Inflammatory macrophage treated with lipopolysaccharide for 1 hour (primary cell): ENCODE measurements at places on chromosomes 5 and 9.
A peak's percentile ranks its signal among the peaks of the same experiment; 100 is the strongest.

GRCh38 chr5:164392531-164392930 is 887.1 kb downstream of the MAT2B start:
- DNase-seq: no peak

GRCh38 chr5:73831066-73831465 is 205.1 kb downstream of the ARHGEF28 start:
- DNase-seq: no peak

- no peak for DNase-seq
Measured at GRCh38 chr9:6000955-6001354, 14.5 kb downstream of the RANBP6 start.

- no peak for DNase-seq
Measured at GRCh38 chr5:77843570-77844372, 67.6 kb upstream of the TBCA start.

DNA sequence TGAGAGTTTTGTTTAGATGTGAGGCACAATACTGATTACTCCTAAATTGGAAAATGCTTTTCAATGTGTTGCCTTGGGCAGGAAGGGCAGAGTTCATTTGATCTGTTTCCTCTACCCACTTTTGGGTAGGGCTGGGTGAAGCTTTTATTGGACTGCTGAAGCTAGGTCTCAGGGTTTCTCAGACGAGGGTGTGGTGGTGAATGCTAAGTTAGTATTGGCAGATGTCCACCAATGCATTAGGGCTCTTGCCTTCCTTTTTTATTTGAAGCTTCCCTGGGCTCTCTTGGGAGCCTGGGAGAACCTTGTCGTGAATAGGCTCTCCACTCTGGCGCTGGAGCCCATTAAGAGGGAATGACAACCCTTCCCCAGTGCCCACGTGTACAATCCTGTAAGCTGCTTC is 23.1 kb downstream of the SPTAN1 start:
- no peak for DNase-seq

DNA sequence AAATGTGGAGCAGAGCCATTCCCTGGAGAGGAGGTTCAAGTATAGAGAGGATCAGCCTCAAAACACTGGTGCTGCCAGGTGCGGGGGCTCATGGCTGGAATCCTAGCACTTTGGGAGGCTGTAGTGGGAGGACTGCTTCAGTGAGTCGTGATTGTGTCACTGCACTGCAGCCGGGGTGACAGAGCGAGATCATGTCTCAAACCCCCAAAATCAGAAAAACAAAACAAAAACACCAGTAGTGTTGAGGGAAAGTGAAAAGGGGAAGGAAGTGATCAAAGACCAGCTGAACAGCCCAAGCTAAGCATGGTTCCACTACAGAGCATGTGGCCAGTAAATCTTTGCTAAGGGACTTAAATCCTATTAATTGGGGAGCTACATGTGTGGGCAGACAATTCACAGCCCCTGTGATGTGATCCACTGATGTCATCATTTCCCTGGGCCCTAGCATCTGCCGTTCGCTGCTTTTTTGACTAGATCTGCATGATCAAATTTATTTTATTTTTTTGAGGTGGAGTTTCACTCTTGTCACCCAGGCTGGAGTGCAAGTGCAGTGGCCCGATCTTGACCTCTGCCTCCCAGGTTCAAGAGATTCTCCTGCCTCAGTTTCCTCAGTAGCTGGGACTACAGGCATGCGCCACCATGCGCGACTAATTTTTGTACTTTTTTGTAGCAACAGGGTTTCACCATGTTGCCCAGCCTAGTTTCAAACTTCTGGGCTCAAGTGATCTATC is 2.7 kb upstream of the PCBD2 start:
- peak; percentile 49 for DNase-seq

DNA sequence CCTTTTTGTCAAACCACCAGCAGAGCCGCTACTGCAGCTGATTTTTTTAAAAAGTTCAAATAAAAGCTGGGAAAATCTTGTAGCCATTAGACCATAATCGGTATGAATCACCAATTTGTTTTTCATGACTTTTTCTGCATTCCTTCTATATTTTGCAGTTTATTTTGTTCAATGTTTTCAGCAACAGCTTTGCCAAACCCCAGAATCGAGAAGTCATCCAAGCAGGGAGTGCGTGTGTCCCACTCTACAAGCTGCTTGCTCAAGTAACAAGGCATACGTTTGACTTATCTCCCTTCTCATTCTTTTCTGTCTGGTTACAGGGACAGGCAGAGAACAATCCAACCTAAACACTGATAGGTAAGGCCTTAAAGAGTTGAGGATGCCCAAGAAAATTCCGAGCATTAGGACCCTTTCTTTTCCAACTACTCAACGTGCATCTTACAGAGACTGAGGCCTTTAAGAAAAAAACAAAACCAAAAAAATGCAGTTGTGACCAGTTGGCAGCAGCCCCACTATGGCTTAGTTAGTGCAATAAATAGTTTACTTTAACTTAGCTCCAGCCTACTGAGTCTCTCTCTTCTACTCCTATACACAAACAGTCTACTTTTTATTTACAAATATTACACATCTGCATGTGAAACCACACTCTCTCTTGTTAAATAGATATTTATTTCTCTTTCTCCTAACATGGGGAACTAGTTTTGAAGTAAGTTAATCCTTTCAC is 134.7 kb upstream of the SLIT3 start:
- no peak for DNase-seq

DNA sequence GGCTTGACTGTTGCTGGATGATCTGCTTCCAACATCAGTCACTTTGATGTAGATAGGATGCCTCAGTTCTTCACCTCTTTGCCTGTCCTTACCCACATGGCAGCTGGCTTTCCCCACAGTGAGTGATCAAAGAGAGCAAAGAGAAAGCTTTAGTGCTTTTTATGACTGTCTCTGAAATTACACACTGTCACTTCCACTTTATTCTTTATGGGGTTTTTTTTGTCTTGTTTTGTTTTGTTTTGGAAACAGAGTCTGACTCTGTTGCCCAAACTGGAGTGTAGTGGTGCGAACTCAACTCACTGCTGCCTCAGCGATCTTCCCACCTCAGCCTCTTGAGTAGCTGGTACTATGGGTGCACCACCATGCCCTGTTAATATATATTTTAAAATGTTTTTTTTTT is 32.4 kb upstream of the C5orf24 start:
- DNase-seq: peak; percentile 31

DNA sequence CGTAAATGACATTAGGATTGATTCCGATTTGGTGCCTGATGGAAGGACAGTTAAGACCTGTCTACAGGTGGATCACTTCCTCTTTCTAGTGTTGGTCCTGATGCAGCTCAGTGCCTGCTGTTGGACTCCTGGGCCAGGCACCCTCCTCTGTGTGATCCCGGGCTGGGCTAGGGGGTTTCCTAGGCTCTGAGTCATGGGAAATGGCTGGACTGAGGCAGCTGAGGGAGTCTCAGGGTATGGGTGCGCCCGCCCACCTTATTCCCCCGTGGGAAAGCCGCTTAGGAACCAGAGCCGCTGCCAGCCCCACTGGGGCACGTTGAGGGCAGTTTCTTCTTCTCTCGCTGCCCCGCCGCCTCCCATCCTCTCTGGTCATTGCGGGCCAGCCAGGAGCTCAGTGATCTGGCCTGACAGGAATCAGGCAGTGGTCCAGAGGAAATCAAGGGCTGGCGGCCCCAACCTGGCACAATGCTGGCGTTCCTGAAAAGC is 12.9 kb downstream of the TCF7 start:
- peak; percentile 56 for DNase-seq

DNA sequence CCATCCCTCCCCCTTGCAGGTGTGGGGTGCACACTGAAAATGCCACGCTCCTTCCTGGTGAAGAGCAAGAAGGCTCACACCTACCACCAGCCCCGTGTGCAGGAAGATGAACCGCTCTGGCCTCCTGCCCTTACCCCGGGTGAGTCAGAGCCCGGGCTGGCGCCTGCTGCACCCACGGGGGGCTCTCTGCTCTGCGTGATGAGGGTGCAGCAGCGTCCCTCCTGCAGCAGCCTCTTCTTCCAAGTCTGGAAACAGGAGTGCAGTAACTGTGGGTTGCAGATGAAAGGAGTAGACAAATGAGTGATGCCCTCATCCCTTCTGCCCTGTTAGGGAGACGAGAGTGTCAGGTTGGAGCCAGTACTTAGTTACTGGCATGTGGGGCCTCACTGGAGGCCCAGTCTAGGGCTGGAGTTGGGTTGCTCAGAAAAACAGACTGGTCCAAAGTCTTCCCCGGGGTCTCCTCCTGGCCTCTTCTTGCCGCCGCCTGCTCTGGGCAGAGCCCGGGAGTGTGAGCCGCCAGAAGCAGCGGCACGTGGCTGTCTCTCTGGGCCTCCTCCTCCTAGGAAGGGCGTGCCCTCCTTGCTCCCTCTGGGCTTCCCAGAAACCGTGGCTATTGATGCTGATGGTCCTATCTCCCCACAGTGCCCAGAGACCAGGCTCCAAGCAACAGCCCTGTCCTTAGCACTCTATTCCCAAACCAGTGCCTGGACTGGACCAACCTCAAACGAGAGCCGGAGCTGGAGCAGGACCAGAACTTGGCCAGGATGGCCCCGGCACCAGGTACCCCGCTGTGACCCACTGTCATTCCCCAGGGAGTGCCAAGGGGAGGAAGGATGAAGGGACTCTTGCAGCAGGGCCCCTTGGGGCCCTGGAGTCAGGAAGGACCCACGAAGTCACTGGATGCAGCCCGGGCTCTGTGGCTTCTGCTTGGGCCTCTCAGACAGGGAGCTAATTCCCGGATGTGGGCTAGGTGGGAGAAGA is 8.4 kb downstream of the GFI1B start:
- DNase-seq: no peak

- no peak for DNase-seq
Measured at GRCh38 chr5:158273035-158273434, 414.1 kb upstream of the CLINT1 start.

DNA sequence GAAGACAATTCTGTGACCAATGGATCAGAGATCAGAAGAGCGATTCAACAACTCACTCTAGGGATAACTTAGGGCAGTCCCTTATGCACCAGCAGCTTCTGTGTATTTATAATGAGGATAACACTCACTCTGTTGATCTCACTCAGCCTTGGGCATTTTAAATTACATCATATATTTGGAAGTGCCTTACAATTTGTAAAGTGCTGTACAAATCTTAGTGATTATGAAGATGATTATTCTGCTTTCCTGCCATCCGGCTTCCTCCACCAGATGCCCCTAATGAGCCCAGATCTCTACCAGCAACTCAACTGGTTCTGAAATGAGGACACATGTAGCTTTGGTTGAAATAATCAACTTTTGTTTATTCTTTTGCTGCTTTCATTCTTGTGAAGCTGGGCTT is 105.3 kb downstream of the PCSK1 start:
- no peak for DNase-seq

DNA sequence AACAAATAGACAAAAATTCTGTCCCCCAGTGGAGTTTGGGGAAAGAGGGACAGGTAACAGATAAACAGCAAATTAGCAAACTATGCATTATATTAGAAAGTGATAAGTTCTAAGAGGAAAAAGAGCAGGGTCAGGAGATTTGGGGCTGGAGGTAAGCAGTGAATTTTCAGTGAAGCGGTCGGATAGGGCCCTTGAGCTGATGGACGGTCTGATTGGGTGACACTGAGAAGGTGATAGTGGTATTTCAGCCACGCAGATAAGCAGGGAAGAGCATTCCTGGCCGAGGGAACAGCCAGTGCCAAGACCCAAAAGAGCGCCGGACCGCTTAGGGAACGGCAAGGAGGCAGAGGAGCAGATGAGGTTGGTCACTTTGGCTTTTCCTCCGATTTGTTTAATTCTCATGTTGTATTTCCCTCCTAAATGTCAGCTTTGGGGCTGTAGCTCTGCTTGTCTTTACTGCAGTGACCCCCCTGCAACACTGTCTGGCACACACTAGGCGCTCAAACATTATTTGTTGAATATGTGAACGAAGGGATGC is 1.1 kb upstream of the PTPN3 start:
- DNase-seq: no peak

DNA sequence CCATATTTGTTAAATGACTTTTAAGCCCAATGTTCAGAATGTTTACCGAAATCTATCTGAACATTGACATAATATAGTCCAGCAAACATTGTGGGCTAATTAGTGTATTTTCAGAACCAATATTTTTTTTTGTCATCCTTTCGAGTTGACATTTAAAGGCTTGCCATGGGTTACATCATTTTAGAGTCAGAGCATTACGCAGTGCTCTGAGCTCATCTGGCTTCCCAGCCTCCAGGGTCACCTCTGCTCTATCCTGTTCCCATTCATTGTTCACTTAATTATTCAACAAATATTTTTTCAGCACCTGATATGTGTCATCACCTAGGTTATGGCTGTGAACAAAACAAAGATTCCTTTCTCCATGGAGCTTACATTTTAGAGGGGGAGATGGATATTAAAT is 80.2 kb downstream of the SREK1 start:
- DNase-seq: no peak

GRCh38 chr5:65778126-65778525 is 56.1 kb downstream of the NLN start:
- no peak for DNase-seq

- DNase-seq: no peak
Measured at GRCh38 chr5:133890776-133891280, 77.6 kb downstream of the C5orf15 start.

DNA sequence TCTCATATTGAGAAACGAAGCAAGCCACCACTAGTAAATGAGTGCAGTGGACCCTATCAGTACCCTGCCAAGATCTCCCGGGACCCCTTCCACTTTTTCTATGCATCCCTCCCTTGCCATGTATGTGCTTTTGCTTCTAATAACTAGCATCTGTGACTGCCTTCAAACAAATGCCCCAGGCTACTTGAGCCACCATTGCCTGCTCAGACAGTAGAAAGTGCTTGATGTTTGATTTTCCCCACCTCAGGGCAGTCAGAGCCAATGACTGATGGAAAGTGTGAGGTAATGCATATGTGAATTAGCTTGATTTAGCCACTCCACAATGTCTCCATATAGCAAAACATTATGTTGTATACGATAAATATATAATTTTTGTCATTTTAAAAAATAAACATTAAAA is 797.3 kb upstream of the ACO1 start:
- no peak for DNase-seq

GRCh38 chr9:132543960-132544359 is 38.4 kb upstream of the BARHL1 start:
- DNase-seq: no peak
